ENCODE measurements at places on chromosomes 4 and X.

- no peak for DNase-seq
Measured at GRCh38 chr4:101393256-101393655, 45.9 kb upstream of the PPP3CA start.

- DNase-seq: no peak
Measured at GRCh38 chrX:109952985-109953905, 49.7 kb upstream of the TMEM164 start.

DNA sequence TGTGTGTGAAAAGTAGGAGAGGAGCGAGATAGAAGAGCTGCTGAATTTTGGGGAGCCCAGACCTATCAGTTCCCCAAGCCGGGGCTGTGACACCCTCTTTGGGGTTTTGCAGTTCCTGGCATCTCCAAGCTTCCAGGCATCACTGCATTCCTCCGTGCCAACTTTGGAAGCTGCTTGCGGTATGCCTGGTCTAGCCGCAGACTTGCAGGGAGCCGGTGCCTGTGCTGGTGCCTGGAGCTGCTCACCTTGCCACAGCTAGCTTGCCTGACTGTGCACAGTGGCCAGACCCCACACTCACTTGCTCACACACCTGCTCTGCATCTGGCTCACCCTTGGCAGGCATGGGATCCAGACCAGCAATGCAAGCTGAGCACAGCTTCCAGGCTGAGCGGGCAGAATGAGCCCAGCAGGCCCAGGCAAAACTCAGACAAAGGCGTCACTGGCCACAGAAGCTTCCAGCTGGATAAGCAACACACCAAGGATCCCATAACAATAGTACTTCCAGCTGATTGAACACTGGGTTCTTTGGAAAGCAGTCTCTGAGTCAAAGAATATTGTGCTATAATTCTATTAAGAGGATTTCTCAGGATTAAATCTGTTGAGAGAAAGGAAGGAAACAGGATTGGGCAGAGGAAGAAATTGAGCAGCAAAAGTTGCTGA lies 390.9 kb downstream of the TEX13C start:
- DNase-seq: no peak

DNA sequence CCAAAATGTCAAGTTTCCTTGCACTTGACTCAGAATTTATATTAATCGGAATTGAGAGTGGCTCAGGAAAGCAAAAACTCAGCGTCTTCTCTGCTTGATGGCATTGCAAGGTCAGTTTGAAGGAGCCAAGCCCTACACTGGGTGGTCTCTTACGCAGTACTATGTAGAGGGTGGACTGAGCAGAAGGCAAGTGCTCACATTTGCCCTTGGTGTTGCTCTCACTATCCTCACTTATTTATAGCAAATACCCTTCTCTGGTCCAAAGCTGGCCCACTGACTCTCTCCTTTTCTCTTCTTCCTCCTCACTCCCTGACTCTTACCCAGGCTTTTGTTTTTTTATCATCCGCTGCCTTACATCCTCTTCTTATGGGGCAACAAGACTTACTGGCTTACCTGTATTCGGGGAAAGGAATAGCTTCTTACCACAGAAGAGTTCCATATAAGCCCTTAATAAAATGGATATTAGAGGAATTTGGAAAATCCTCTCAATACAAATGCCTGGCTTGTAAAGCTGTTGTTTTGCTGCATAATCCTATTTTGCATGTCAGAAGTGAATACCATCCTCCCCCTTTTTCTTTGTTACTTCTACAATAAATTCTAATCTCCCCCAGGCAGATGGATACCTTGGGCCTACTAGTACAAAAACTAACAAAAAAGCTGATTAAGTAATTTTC lies 24.8 kb upstream of the GATB start:
- DNase-seq: no peak

DNA sequence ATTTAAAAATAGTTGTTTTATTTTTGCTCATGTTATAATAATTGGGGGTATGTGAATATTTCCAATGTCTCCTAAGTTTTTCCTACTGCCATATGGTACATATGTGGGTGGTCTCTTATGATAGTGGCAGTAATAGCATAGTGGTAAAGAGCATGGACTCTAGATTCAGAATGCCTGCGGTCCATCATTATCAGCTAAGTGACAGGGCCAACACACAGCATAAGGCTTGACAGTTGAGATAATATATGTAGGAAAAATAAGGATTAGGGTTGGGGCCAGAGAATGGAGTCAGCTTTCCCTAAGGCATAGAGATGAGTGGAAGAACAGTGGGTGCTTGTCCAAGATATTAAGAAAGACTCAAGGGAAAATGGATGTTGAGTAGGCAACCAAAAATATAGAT lies 2707.5 kb downstream of the PCDH7 start:
- no peak for DNase-seq

DNA sequence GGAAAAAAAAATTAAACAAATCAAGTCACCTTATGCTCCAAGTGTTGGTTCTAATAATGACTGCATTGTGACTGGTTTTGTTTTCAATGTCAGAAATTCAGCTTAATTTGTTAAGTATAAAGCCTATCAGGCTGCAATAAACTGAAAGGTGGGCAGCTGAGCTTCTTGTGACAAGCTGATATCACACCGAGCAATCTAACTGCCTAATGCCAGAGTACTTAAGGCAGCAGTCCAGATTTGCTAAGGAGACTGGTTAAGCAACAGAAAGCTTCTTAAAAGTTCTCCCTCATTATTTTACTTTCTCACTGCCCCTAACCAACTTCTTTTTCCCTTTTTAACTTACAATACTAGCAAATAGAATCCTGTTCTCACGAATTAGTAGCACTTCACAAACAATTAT lies 201.0 kb downstream of the MAB21L2 start:
- no peak for DNase-seq

DNA sequence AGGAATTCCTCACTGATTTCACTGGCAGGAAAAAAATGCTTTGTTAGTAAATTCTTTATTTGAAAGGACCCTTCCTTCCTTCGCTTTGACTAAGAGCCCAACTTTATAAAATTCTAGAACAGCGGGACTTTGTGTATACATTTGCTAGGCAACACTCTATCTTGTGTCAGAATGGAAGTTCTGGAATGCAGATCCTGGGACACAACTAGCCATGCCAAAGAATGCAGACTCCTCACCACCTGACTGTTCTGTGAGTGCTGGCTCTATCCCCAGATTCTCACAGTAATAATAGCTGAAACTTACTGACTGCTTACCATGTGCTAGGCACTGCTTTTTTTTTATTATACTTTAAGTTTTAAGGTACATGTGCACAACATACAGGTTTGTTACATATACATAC lies 73.3 kb upstream of the ZDHHC15 start:
- DNase-seq: no peak

DNA sequence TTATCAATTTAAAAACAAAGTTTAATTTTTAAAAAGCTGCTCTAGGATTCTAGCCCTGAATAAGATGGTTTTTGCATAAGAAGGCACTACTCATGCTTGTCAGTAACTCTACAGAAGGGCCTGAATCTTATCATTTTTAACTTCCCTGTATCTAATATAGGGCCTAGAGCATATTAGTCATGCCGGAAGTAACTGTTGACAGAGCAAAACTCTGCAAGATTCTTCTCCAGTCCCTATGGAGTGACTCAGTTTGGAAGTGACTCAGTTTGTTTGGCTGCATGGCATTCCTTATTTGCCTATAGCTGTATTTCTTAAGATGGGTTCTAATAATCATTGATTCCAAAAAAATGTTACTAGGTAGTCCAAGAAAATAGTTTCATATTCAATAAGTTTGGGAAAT lies 431.8 kb upstream of the HTR2C start:
- DNase-seq: no peak

DNA sequence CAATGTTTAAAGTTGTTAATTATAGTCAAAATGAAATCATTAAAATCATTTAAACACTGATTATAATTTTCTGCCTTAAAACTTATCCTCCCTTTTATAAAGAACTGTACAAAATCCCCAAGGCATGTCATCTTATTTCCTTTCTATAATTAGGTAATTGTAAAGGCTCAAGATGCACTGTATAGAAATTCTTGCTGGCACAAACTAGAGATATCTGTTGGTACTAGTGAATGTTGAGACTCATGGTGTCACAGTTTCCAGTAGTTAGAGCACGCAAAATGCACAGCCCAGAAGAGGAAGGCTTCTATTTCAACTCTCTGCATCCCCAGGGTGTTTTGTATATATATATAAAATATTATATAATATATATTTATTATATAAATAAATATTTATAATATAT lies 22.7 kb upstream of the PLA2G12A start:
- DNase-seq: no peak

GRCh38 chr4:77593993-77594392 lies 11.6 kb upstream of the CXCL13 start:
- no peak for DNase-seq

DNA sequence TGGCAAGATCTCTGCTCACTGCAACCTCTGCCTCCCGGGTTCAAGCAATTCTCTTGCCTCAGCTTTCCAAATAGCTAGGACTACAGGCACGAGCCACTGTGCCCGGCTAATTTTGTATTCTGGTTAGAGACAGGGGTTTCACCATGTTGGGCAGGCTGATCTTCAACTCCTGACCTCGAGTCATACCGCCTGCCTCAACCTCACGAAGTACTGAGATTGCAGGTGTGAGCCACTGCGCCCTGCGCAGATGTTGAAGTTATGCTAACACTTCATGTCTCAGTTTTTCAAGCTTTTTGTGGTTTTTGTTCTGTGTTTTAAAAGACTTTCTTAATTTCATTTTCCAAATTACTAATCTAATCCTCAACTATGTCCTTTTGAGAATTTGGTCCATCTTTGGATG lies 154.4 kb upstream of the TLL1 start:
- no peak for DNase-seq

DNA sequence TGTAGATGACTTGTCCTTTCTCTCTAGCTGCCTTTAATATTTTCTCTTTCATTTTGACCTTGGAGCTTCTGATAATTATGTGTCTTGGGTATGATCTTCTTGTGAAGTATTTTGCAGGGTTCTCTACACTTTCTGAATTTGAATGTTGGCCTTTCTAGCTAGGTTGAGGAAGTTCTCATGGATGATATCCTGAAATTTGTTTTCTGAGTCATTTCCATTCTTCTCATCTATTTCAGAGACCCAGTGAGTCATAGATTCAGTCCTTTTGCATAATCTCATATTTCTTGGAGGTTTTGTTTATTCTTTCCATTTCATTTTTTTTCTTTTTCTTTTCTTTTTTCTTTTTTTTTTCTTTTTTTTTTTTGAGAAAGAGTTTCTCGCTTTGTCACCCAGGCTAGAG lies 585.7 kb upstream of the PABPC4L start:
- no peak for DNase-seq

GRCh38 chr4:117135634-117136354 lies 50.4 kb upstream of the TRAM1L1 start:
- DNase-seq: no peak

DNA sequence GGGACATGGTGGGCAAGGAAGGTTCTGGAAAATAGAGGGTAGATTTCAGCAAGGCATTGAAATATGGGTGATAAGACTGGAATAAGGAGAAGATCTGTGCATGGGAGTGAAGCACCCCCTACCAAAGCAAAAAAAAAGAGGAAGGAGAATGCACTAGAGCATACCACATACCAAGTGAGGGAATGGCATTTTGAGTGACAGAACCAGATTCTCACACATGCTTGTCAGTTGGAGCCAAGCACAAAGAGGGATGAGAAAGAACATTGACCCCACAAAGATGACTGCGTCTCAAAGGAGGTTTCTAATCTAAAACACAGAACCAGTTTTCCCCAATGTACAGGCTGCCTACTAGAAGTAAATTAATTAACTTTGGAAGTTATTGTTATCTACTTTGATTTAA lies 140.3 kb upstream of the SMAD1 start:
- DNase-seq: no peak

DNA sequence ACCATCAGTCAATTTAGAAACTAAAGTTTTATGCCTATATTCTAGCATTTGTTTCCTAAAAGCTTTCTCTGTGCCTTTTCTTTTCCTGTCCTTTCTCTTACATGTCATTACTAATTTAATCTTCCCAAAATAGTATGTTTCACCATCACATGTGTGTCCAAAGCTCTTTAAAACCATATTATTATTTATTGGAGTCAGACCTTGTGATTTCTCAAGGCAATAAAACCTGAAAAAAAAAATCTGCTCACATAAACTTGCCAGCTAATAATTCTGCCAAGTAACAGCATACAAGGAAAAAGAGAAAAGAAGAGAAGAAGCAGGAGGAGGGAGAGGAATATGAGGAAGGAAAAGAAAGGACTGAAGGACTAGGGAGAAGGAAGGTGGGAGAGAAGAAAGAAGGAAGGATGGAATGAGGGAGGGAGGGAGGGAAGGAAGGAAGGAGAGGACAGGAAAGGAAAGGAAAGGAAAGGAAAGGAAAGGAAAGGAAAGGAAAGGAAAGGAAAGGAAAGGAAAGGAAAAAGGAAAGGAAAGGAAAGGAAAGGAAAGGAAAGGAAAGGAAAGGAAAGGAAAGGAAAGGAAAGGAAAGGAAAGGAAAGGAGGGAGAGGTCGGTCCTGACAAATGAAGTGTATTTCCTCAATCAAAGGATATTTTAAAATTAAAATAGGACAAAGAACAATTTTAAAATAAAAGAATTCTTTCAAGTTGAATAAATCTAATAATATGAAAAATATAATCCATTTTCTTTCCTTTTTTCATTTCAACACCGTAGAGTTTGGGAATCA lies 57.4 kb downstream of the ANTXR2 start:
- DNase-seq: no peak

DNA sequence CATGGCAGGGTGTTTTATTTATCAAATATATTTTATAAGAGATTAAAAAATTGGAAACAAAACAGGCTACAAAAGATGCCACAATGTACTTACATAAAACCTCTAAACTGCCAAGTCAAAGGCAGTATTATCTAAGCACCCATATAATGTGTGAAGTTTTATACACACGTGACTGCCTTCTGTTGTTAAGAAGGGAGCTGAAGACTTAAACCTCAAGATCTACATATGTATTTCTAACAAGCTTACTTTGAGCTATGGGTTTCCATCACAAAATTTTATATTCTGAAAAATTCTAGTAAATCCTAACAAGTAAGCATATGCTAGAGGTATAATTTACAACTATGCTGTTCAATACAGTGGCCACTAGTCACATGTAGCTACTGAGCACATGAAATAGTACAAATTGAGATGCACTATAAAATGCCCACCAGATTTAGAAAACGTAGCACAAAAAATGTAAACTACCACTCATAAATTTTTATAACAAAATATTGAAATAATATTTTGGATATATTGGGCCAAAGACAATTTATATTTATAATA lies 9.8 kb downstream of the ATP8A1 start:
- no peak for DNase-seq

- no peak for DNase-seq
Measured at GRCh38 chr4:17293901-17294300, 218.0 kb downstream of the QDPR start.

- DNase-seq: no peak
Measured at GRCh38 chr4:112231779-112232713, at the start of gene AP1AR. TSS of gene AP1AR (plus strand) at chr4:112231787. CDS start at chr4:112232092, 305 bp downstream.

DNA sequence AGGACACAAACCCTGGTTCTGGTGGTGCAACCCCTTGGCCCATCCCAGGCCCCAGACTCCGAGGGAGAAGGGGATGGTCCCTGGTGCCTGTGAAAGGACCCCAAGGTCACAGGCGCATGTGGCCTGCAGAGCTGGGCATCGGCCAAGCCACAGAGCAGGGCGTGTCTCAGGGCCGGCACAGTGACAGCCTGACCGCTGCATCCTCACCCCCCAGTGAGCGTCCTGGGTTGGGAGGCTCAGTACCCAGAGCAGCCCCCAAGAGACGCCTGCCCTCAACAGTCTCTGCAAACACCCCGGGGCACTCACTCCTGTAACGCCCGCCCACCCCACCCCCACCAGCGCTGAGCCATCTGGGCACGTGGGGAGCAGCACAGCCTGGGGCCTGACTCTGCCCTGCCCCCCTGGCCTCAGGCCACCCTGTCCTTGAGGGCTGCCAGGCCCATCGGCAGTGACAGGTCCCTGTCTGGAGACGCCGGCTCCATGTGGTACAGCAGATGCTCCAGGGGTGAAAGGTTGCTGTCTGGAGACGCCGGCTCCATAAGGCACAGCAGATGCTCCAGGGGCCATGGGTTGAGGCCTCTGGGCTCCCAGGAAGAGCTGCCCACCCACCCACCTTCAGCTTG lies 24.5 kb upstream of the CPLX1 start:
- no peak for DNase-seq
